Stimulated activated CD8-positive, alpha-beta memory T cell treated with anti-CD3 and anti-CD28 coated beads, Interleukin-7, amount 100 ng/mL, for 4 hours (primary cell): ENCODE measurements at places on chromosomes 6 and 20.
A peak's percentile ranks its signal among the peaks of the same experiment; 100 is the strongest.

- DNase-seq: no peak
These were observed 507.6 kb downstream of the HAO1 start for GRCh38 chr20:7432612-7433011.

DNA sequence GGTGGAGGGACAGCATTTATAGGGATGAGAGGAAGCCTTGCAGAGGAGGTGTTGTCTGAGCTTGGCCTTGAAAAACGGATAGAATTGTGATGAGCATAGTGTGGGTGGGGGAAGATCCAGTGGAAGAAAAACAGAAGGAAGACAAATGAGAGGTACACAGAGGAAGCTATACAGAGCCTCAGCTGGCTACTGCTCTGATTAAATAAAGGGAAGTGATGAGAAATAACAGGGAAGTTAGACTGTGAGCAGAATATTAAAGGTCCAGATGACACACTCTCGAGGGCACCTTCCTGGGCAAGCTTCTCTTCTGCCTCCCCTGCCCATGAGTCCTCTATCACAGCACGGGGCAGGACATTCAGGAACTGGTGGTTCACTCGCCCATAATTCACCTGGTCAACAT is 182.3 kb downstream of the KIF16B start:
- no peak for DNase-seq

GRCh38 chr6:43502666-43503065 is 7.5 kb downstream of the LRRC73 start:
- DNase-seq: no peak

GRCh38 chr6:37171970-37172812 is 2.2 kb downstream of the PIM1 start:
- peak; percentile 91 for DNase-seq

GRCh38 chr6:102026649-102027048 is 633.1 kb downstream of the GRIK2 start:
- DNase-seq: no peak

DNA sequence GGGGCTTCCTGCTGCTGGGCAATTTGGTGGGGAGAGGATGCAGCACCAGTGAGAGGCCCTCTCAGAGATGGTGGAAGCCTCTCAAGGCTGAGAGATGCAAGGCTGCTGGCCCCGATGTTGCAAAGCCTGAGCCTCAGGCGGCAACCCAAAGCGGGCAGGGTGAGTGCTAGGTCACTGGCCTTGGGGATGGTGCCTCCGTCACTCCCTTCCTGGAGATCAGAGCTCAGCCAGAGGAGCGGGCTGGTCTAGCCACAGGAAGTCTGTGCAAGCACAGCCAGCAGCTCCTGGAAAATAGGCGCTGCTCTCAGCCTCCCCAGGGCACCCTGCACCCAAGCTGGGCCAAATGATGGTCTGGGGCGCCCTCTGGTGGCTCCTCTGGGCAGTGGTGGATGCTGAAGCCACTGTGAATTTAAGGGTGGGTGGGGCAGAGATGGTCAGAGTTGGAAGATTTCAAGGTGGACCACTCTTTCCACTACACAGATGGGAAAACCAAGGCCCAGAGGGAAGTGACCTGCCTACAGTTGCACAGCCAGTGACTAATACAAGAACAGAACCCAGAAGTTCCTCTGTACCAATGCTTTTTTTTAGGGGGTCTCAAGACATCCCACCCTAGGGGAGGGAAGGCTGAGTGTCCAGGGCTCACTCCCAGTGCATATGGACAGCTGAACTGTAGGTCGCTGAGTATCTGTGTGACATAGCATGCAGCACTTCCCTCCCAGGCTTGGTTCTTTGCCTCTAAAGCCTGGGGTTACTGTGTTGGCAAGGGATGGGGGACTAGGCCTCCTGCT is 20.8 kb downstream of the C20orf203 start:
- DNase-seq: peak; percentile 78

- no peak for DNase-seq
These were observed 20.1 kb downstream of the KIF16B start for GRCh38 chr20:16553101-16553500.

GRCh38 chr6:98634569-98634968 is 199.8 kb upstream of the POU3F2 start:
- no peak for DNase-seq

DNA sequence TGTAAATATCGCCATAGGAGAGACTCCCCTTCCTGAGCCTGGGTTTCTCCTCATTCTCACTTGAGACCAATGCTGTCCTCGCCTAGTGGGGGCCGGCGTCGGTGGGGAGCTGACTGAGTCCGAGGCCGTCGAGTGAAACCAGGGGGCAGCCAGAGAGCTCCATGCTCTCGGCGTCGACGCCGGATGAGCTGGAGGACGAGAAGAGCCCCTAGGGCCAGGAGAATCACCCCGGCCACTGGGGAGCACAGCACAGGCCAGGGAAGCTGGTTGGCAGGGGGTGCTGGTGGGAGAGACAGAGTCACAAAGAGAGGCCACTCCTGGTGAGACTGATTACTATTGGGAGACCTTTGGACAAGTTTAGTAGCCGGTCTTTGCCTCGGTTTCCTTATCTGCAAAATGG is 6.4 kb upstream of the GPSM3 start:
- no peak for DNase-seq

DNA sequence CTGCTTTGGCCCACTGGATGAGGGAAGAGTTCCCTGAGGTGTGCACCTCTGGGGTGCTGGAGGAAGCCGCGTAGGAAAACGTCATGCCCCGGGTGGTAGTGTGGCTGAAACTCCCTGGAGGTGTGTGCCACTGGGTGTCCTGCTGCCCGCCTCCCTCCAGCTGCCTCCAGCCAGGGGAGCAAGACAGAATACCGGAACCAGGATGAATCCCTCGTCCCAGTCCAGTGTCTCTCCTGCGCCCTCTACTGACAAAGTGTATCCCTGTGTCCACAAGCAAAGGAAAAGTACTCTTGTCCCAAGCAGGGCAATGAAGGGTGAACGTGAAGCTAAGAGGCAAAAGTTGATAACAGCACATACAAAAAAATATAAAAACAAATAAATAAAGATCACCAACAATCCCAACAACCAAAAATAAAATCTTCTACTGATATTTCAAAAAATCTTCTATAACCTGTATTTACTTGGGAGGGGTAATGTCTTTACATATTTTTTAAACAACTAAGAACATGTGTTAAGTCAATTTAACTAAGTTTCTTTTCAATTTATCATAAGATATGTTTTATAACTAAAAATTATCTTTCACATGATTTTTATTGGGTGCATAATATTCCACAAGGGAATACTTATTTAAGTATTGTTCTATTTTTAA is 437.6 kb downstream of the MAFB start:
- no peak for DNase-seq

GRCh38 chr20:50272030-50272723 is 81.5 kb downstream of the CEBPB start:
- DNase-seq: no peak

GRCh38 chr6:21200134-21200870 is 393.2 kb upstream of the SOX4 start:
- no peak for DNase-seq

DNA sequence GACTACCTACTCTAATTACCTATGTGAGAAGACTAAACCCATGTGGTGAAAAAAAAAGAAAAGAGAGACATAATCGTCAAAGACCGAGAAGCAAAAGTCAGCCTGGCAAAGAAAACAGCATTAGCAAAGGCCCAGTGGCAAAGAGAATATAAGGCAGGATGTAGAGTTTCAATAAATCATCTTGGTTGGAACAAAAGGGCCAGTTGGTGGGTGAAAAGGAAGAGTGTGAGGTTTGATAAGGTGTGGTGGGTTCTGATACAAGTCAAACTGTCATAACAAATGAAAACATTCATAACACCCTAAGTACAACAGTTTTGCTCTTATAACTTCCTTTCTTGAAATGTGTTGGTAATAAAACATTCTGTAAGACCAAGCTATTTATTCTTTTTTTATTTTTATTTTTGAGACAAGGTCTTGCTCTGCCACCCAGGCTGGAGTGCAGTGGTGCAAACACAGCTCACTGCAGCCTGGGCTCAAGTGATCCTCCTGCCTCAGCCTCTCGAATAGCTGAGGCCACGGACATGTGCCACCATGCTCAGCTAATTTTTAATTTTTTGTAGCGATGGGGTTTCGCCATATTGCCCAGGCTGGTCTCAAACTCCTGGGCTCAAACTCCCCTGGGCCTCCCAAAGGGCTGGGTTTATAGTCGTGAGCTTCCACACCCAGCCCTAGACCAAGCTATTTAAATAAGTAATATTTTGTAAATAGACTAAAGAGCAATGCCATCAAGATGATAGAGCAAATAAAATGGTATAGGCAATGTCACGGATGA is 18.9 kb upstream of the GTF3C6 start:
- DNase-seq: no peak

DNA sequence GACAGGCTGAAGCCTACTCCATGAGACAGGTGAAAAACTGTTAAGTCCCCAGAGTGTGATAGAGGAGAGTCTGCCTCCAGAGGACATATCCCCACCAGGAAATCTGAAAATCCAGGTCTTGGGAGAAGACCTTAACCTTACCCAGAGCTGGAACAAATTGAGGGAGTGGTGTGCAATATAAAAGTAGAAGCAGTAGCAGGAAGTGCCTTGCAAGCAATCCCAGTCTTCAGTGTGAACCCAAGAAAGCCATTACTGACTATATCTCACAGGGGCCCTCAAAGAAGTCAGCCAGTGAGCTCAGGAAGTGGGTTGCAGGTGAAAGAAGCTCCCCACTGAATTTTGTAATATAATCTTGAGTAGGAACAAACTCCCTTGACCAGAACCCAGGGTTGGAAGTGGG is 41.9 kb upstream of the PKIB start:
- DNase-seq: no peak

GRCh38 chr6:51480040-51480439 is 607.4 kb downstream of the PKHD1 start:
- no peak for DNase-seq

DNA sequence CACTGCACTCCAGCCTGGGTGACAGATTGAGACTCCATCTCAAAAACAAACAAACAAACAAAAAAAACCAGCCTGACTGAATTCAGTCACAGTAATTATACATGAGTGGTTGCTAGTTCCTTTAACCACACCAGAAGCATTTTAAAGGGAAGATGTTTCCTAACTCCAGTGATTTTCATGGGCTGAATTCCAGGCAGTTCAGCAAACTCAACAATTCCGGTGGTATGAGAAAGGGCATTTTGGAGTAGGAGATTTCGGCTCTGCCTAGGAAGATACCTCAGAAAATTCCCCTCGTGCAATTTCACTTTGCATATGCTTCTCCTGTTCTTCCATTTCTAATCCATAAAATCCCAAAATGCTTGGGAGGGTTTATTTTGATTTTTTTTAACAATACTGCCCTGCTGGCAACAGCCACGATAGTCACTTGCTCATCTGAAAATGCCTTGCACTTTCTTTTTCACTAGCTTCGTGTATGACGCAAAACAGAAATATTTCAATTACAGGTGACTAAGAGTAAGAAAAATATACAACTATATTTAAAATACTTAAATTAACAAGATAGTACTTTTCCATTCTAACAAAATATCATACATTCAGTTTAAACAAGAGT is 48.3 kb upstream of the IPCEF1 start:
- DNase-seq: no peak

DNA sequence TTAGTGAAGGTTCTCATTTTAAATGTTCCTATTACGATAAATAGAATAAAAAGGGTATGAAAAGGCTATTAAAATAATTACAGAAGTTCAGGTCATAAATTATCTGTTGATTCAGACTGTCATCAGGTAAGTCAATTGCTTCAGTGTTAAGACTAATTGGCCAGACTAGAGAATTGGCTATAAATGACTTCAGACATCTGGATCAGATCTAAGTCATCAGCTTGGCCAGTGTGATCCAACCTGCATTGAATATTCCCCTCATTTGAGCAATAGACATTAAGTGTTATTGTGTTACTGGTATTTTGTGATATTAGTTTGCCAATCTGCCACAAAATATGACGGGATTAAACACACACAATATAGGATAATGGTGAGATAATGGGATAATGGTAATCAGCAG is 377.6 kb upstream of the CITED2 start:
- no peak for DNase-seq

DNA sequence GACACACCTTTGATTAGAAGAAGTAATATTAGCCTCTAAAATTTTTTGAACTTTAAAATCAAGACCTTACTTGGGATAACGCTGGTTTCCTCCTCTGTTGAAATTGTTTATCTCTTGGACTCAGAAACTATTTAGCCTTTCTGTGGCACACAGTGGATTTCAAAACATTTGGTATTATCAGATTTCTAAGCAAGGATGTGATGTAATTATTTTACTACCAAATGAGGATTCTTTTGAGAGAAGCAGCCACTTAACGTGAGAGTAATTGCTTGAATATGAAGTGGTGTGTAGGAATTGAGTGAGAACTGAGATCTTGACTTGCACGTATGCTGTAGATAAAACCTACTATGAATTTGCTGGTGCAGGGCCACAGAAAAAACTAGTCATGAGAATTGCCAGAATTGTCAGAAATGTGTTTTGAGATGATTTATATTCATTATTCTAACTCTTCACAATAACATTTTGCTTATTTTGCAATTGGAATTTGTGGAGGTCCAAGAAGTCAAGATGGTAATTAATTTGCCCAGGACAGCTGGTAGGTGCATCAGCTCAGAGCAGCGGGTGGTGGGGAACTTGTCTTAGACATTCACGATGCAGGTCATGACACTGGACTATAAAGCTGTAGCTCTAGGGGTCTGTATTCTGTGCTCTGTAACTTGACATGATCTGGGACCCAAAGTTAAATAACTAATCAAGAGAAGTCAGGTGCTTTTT is 53.4 kb downstream of the AKAP12 start:
- no peak for DNase-seq

DNA sequence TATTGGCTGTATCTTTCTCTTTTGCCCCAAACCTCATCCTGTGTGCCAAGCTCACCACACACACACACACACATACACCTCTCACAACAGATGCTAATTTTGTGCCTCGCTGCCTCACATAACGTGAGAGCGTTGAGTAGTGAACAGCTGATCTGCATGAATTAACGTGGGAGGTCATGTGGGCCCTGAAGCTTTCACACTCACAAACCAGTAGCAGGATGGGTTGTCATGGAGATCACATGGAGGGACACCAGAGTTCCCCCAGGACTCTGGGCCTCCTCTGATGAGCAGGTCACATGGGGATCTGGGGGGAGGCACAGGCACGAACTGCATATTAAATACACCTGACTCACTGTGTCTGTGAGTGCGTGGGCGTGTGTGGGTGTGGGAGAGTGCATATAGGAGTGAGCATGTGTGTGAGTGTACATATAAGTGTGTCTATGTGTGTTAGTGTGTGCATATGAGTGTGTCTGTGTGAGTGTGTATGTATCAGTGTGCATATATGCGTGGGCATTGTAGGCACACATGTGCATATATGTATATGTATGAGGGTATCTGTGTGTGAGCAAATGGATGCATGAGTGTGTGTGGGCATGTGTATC is 62.7 kb upstream of the SULF2 start:
- DNase-seq: no peak
